ENCODE measurements at places on chromosomes 16 and 17.

DNA sequence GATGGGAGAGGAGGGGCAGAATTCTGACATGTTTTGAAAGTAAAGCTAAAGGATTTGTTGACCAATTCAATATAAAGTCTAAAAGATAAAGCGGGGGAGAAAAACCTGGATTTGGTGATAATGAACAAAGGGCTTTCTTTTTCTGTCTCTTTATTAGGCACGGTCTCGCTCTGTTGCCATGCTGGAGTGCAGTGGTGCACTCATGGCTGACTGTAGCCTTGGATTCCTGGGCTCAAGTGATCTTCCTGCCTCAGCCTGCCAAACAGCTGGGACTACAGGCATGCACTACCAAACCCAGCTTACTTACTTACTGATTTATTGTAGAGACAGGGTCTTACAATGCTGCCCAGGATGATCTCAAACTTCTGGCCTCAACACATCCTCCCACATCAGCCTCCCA lies 7.5 kb downstream of the CDR2 start:
- DNase-seq = no peak

- no peak for DNase-seq
Observed at GRCh38 chr17:34095106-34095505, 160.0 kb upstream of the CCL2 start.

DNA sequence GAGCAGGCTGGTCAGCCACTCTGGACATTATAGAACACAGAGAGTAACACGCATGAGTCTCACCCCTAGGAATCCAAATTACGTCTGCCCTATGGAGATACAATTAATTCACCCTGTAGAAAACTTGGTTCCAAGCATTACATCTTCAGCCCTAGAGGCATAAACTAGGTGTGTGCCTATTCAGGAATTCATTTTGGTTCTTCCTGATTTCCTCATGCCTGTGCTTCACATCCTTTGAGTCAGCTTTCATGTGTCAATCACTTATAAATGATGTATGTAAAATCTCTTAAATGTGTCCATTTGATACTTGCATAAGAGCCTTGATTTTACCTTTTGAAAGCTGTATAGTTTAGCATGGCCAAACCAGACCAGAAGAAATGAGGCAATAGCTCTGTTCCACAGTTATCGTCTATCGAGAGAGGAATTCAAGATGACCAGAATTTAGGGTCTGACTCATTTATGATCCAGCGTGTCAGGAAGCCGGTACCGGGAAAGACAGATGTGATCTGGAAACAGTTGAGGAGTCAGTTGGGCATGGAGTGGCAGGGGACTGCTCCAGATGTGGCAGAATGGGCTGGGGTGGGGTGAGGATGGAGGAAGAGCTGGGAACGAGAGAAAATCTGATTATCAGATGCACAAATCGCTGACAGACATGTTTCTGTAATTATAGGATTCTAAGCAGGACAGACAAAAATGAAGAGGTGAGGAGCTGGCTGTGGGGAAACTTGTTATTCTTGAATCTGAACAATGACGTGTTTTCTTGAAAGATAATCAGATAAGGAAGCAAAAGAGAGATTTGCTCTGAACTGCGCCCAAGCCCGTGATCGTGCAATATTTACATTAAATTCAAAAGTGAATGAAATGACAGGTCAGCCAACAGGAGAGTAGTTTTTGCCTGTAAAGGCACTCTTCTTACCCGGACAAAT lies 76.7 kb downstream of the C16orf95 start:
- no peak for DNase-seq

DNA sequence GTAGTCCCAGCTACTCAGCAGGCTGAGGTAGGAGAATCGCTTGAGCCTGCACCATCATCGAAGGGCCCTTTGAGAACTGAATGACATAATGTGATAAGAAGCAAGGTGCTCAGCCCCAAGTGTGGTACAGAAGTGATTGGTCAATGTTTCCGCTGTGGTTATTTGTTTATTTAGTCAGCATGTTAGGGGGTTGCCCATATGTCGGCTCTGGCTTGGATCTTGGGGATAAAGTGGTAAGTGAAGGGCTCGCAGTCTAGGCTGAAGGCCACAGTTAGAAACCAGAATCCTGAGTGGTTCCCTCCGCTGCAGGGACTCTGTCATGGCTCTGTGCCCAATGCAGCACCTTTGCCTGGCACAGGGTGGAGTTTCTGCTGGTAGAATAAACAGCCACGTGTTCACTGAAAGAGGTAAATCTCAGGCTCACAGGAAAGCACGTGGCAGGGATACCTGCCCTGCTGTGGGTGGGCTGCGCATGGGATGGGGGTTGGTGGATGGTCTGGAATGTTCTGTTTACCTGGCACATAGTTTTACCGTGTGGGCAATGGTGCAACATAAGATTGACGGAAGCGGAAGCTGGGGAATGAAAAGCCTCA lies 35.4 kb downstream of the SYT17 start:
- DNase-seq = no peak
